ENCODE measurements at places on chromosomes 6 and 20.
A peak's percentile ranks its signal among the peaks of the same experiment; 100 is the strongest.

- DNase-seq, result no peak
Measured at GRCh38 chr6:142030115-142030619, 102.6 kb upstream of the GJE1 start.

- no peak for DNase-seq
Measured at GRCh38 chr6:54695815-54696214, 150.8 kb upstream of the FAM83B start.

DNA sequence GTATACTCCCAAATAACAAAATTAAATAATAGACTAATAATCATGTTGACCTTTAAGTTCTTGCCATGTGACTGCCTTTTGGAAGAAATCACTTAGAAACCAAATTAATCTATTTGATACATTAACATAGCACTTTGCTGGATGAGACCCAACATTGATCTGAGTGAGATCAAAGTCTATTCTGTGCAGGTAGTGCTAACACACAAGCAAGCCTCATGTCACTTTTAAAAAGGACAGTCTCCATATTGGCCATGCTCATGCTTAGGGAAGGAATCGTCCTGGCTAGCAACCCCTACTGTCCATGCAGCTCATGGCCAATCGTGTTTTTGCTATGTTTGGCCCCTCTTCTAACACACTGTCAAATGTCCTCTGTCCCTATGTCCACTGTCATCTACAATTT is 35.8 kb upstream of the RNF217 start:
- DNase-seq, result no peak

DNA sequence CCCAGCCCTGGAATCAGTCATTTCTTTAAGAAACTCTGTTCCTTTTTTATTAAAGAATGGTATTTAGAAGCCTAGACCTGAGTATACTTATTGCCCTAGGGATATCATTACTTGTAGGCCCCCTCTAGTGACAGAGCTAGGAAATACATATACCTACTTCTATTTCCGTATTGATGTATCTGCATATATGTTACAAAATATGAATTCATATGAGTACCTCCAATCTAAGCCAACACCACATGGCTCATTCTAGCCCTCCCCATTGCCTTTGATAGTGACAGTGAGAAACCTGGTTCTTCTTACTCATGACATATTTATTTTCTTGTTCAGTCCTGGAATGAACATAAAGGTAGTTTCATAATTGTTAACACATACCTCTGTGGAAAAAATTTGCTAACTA is 137.2 kb downstream of the FARS2 start:
- no peak for DNase-seq

- DNase-seq, result no peak
Measured at GRCh38 chr20:38418509-38419204, 16.5 kb downstream of the SNHG17 start.

GRCh38 chr6:25623879-25624278 is 28.1 kb upstream of the SCGN start:
- DNase-seq, result no peak

DNA sequence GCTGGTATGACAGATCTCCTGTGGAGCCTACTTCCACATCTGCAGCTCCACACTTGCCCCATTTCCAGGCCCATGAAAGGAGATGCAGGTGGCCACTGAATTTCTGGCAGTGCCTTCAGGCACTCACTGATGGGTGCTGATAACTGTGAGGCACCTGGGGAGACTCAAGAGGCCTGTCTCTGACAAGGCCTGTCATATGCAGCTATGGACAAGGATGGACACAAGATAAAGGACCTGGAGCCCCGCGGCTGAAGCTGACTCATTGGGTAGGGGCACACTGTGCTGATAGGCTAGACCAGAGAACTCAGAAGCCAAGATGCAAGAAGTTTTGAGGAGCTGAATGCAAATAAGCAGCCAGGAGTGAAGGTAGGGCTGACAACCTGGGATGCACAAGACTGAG is 81.0 kb upstream of the LRFN2 start:
- no peak for DNase-seq

GRCh38 chr20:31663838-31664695 is 26.4 kb downstream of the COX4I2 start:
- no peak for DNase-seq

- DNase-seq, result no peak
Measured at GRCh38 chr6:31723245-31723979, at the start of gene MPIG6B. Gene MPIG6B, plus strand, starts transcription at chr6:31723373. Its CDS starts 11 bp downstream, at chr6:31723384.

- DNase-seq, result no peak
Measured at GRCh38 chr6:80862756-80863155, 756.3 kb downstream of the BCKDHB start.

- DNase-seq, result no peak
Measured at GRCh38 chr6:152078804-152079203, 271.3 kb downstream of the ESR1 start.

DNA sequence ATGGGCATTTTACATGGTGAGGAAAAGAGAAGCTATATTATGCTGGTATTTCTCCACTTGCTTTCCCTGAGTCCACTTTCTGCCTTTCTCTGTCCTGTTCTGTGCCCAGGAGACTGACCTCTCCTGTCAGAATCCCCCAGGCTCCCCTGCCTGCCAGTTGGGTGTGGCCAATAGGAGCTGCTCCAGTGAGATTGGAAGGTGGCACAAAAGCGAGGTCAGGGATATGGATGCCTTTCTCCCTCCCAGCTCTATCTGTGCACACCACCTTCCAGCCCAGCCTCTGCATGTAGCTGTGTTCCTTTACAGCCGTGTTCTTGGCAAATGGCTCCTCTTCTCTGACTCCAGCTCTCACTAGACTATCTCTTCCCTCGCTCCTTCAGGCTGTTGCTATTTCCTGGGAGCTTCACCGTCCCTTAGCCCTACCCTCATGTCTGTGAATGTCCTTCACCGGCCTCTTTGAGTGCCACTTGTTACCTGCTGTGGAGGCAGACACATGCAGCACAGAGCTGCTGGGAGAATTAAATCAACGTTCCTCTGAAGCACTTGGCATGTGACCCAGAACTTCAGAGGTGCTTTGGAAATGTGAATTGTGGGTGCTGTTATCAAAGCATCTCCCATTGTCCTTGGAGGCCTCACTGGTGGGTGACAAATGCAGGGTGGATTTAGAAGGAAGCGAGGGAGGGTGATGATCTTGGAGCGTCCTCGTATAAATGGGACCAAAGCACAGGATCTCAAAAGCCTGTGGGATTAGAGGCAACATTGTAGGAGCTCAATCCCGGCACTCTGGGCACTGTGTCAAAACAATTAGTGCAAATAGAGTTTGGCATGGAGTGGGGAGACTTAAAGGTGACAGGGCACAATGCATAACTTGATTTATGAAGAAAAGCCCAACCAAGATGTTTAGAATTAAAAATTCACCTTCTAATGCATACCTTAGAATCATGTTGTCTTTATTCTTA is 28.9 kb upstream of the RALGAPA2 start:
- no peak for DNase-seq

DNA sequence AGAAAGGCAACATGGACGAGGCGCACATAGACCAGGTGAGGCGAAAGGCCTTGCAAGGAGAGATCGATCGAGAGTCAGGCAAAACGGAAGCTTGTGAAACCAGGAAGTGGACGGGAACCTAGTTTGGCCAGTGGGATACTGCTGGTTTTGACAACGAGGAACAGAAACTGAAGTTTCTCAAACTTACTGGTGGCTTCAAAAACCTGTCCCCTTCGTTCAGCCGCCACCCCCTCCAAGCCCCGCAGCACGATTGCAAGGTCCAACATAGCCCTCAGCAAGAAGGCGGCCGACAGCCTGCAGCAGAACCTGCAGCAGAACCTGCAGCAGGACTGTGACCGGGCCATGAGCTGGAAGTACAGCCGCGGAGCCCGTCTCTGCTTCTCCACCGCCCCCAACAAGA is 238.0 kb downstream of the KHDC1L start:
- DNase-seq, result no peak

- no peak for DNase-seq
Measured at GRCh38 chr6:2033544-2033943, 211.9 kb downstream of the GMDS start.

- DNase-seq, result no peak
Measured at GRCh38 chr20:13813910-13814309, 29.1 kb downstream of the NDUFAF5 start.

- DNase-seq, result no peak
Measured at GRCh38 chr20:45378191-45378590, at the start of gene TP53TG5. Gene TP53TG5, minus strand, starts transcription at chr20:45378325. Its CDS starts 89 bp downstream, at chr20:45378236.

GRCh38 chr6:110329348-110329713 is 28.8 kb downstream of the METTL24 start:
- DNase-seq, result no peak

- no peak for DNase-seq
Measured at GRCh38 chr6:95574811-95575210, 2.5 kb upstream of the MANEA start.

GRCh38 chr6:40036186-40036585 is 101.9 kb upstream of the MOCS1 start:
- DNase-seq, result no peak

- peak; percentile 74 for DNase-seq
Measured at GRCh38 chr6:32868257-32868788, 14.3 kb downstream of the PSMB9 start.

DNA sequence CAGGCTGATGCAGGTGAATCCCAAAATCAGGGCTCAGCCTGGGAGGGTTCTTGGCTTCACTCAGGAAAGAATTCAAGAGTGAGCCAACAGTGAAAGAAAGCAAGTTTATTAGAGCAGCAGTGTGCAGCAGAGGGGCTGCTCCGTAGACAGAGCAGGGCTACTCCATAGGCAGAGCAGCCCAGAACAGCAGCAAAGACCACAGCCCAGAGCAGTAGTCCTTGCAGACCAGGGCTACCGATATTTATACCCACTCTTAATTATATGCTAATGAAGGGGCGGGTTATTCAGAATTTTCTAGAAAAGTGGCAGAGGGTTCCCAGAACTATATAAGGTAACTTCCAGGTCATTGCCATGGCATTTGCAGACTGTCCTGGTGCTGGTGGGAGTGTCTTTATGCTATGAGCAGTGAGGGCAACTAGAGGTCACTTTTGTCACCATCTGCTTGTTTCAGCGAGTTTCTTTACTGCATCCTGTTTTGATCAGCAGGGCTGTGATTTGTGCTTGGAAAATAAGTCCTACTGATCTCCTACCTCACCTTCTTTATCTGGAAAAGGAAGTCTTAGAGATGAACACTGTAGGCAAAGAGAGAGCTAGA is 39.8 kb upstream of the PTPN1 start:
- DNase-seq, result no peak

- DNase-seq, result no peak
Measured at GRCh38 chr6:20630136-20630535, 95.9 kb downstream of the CDKAL1 start.

DNA sequence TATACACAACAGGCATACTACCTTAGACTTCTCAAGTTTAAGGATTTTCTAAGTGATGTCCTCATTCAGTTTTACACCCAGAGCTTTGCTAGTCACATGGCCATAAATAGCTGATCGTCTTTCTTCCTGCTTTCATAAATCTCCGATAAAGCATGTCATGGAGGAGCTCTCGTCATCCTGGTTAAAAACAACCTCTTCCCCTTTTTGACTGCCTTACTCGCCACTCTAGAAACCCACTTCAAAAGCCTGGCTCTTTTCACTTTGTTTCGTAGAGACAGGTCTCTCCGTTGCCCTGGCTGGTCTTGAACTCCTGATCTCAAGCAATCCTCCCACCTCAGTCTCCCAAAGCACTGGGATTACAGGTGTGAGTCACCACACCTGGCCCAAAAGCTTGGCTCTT is 67.0 kb upstream of the SMIM29 start:
- no peak for DNase-seq

DNA sequence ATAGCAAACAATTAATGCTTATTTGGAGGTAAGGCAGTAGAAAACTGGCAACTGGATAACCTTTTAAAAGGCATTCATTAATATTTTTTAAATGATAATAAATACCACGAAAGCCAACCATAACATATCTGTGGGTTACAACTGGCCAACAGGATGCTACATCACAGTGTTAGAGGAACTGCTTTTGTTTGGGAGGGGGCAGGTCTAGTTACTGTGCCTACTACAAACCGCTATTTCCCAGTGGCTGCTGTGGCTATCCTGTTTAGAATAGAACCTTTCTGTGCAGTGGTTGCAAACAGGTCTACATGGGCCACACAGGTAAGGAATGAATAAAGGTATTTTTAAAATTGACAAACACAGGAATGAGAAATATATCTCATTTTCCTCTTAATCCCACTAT is 976 bp downstream of the PIGT start:
- no peak for DNase-seq

DNA sequence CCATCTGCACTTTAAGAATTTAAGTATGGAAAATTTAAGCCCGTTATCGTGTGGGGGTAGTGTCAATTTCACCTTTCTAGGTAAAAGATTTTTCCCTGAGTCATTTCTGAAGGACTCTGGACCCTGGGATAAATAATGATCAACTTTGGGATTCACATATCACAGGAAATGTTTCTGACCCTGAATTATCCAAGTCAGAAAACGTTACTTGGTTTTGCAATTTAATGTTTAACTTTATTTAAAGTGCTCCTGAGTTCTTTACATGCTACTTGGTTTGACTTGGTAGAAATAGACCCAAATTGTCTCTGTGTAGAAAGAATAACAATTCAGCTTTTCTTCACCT is 1.5 kb upstream of the SLC17A3 start:
- DNase-seq, result no peak

GRCh38 chr6:143160439-143161220 is 99.9 kb downstream of the AIG1 start:
- DNase-seq, result no peak

- no peak for DNase-seq
Measured at GRCh38 chr20:574297-574942, 30.8 kb upstream of the CSNK2A1 start.
